GM10248 (cell line): ENCODE measurements at places on chromosomes 11 and 22.
A peak's percentile ranks its signal among the peaks of the same experiment; 100 is the strongest.

GRCh38 chr22:16953206-16954059 is 54.6 kb downstream of the GAB4 start:
- DNase-seq = no peak

- no peak for DNase-seq
Observed at GRCh38 chr11:84193706-84194105, 907.5 kb upstream of the CCDC90B start.

GRCh38 chr11:128894685-128895084 is 3.5 kb downstream of the KCNJ5 start:
- no peak for DNase-seq

GRCh38 chr22:40534379-40535188 is 101.9 kb downstream of the MRTFA start:
- DNase-seq = no peak

DNA sequence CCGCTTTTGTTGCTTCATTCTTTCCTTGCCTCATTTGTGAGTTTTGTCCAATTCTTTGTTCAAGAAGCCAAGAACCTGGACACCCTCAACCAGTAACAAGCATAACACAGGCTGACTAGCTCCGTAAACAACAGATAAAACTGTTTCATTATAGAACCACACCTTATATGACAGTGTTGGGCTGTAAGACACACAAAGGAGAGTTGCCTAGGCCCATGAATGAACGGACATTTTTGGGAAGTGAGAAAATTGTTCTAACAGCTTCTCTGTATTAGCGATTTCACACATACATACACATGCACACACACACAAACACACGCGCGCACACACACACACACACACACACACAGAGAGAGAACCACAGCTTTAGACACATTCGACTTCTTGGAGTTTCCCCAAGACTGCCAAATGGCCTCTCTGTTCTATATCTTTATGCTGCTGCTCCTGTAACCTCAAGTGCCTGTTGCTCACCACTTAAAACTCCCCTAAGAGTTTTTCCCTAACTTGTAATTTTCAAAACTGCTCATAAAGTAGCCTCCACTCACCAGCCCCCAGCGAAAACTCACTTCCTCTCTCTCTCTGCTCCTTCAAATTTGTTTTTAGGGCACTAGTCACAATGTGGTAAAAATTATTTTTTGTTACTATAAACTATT is 35.9 kb downstream of the CTSC start:
- DNase-seq = peak; percentile 35

DNA sequence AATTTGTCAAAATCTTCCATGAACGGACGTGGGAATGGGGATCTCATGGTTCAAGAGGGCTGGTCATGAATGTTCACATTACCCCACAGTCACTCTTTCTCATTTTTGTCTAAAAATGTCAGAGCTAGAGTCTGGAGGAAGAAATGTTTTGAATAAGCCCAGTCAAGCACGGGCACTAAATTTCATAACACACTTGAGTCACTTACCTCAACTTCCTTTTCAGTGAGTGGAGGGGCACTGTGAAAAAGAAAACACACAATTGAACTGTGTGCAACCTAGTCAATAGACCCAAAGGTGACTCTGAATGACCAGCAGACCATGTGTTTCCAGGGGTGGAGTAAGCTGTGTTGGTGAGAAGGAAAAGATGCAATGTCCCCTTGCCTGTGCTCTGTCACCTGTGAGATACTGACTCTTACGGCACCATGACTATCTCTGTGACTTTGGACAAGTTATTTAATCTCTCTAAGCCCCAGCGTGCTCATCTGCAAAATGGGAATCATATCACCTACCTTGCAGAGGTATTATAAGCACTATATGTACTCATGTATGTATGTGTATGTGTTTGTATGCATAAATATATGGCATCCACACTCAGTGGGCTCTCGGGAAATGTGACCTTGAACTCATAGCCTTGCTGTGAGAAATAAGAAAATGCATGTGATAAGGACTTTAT is 38.2 kb upstream of the LYVE1 start:
- DNase-seq = peak; percentile 33

DNA sequence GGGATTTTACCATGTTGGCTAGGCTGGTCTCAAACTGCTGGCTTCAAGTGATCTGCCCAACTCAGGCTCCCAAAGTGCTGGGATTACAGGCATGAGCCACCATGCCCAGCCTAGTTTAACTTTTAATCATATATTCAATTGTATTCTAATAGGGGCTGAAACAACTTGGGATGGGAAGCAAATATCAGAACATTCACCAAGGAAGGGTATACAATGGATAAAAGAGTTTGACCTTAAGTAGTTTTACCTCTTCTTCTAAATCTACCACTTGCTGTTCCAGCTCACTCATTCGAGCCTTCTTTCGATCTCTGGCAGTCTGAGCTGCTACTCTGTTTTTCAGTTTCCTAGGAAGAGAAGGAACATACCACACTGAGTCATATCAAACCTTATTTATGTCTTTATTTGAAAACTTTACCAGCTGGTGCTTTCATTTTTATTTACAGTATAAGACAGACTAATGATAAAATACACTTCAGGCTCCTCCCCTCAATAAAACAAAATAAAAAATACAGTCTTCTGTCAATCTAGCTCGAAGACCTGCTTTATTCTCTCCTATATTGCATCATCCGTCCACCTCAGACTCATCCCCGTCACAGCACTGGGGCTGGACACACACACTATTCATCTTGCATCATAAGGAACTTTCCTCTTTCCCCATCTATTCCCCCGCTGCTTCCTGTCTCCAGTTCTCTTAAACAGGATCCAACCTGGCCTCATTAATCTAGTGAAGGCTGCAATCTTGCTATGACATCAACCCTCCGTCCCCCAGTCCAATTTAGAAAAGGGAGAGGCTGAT is 1.4 kb downstream of the XBP1 start:
- DNase-seq = no peak

DNA sequence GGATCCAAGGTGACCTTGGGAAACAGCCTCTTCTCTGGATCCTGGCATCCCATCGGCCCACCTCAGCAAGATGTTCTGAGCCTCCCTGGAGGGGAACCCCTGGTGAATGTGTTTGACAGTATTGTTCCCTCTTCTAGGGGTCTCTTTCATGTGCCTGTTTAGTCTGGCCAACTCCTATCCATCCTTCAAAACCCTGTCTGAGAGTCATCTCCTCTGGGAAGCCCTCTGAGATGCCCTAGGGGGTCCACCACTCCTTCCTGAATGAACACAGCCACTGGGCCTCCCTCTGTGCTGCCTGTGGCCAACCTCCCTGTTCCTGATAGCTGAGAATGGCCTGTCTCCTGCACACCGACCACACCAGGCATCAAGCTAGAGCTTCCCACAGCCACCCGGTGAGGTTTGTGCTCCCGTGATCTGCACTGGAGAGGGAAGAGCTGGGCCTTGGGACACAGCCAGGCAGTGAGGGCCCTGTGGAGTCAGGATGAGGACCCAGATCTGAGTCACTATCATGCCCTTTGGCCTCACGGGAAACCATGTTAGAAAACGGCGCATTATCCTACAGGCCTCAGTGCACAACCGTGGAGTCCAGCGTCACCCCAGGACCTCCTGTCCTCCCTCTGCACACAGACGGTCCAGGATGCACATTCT is 8.8 kb downstream of the WNT7B start:
- no peak for DNase-seq

DNA sequence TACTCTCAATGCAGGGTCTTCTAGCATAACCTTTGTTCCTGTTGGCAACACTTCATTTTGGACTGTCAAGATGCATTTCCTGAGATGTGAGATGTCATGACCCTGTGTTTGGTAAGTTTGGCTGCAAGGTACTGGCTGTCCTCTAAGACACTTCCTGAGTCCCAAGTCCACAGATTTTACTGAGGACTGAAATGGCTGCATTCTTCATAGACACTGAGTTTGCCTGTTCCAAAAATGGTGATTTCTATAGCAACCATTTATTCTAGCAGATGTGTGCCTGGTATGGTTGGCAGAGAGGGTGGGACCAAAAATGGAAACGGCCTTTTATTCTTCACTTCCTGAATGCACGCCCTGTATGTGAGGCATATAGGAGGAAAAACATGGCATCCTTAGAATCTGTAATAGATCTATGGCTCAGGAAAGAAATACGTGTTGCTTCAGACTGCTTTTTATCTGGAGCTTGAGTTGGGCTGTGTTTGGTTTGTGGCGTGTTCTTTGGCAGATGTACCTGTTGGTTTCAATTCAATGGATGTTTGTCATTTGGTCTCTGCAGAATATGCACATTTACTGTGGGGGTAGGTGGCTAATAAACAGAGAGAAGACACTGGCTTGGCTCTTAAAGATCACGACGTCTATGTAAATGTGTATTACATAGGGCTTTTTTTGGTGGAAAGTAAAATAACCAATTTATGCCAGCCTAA is 62.4 kb downstream of the ZBTB16 start:
- no peak for DNase-seq

DNA sequence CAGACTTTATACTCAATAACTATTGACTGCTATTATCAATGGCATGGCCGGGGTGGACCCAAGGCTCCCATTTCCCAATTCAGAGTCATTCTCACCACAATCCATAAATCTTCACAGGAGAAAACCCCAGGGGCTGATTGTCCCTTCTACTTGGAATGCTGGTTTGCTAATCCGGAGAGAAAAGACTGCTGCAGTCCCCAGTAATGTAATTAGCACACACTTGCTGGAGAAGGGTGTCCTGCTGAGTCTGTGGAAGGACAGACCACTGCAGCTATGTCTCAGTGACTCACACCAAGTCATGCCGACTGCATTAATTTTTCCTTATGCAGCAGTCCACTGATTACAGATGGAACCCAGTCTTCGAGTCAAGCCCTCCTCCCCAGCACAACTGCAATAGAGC is 5.9 kb upstream of the ETS1 start:
- DNase-seq = no peak

DNA sequence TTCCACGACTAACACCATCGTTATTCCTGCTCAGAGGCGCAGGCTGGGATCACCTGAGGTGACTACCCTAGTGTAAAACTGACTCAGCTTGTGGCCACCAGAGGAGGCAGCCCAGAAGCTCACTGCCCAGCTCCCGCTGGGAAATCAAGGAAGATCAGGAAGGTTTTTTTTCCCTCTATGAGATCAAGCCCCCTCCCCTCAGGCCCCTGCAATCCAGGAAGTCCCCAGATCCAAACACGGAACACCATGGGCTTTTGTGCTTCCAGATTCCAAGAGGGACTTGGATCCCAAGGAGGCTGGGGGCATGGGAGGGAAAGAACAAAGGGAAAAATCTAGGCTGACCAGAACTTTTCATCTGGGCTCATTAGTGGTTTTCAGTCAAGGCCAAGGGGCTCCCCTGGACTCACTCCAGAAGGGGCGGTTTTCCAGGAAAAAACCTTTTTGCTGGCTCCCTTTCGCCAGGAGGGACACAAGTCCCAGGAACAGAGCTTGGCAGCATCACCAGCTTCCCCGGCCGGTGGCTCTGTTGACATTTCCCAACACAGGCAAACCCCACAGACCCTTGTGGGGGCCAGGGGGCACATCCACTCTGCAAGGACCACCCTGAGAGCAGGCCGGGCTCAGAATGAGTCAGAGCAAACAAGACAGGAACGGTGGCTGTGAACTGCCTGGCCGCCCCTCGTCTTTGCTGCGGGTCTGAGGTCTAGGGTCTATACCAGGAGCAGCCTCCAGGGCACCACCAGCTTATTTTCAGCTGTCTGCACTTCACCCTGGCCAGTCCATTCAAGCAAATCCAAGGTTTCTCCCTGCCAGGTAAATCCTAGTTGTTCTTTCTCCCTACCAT is 36.8 kb downstream of the MYH9 start:
- no peak for DNase-seq

- DNase-seq = no peak
Observed at GRCh38 chr11:44065161-44065661, 859 bp upstream of the ACCS start.

- DNase-seq = peak; percentile 80
Observed at GRCh38 chr11:9015677-9016076, 11.9 kb upstream of the NRIP3 start.

DNA sequence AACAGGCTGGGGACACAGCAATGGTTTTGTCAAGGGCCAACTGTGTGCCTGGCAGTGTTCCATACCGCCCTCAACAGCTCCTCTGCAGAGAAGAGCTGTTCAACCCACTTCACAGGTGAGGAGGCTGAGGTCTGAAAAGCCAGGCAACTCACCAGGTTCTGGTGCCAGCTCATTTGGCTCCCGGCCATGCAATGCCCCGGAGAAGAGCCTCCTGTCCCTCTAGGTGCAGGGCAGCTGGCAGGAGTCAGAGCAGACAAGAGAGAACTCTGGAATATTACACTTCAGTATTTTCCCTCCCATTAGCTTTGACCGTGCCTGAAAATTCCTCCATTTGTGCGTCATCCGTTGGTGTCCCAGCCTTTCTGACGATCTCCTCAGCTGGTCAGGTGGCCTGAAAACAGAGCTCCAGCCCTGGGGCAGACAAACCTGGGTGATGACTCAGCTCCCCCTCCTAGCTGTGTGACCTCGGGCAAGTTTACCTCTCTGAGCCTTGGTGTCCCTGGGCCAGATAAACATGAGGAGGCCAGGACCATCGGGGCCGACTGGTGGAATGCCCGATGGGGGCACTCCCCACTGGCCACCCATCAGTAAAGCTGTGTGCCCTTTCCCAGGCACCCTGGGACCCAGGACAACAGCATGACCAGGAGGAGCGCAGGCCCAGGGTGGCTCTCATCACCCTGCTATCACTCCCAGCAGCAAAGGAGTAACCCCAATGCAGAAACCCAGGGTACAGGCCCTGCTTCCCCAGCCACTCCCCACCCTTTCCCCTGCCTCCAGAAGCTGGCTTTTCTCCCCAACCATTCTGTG is 9.6 kb upstream of the C1QTNF6 start:
- DNase-seq = no peak

GRCh38 chr11:17012712-17013547 is 1.3 kb downstream of the PLEKHA7 start:
- no peak for DNase-seq

DNA sequence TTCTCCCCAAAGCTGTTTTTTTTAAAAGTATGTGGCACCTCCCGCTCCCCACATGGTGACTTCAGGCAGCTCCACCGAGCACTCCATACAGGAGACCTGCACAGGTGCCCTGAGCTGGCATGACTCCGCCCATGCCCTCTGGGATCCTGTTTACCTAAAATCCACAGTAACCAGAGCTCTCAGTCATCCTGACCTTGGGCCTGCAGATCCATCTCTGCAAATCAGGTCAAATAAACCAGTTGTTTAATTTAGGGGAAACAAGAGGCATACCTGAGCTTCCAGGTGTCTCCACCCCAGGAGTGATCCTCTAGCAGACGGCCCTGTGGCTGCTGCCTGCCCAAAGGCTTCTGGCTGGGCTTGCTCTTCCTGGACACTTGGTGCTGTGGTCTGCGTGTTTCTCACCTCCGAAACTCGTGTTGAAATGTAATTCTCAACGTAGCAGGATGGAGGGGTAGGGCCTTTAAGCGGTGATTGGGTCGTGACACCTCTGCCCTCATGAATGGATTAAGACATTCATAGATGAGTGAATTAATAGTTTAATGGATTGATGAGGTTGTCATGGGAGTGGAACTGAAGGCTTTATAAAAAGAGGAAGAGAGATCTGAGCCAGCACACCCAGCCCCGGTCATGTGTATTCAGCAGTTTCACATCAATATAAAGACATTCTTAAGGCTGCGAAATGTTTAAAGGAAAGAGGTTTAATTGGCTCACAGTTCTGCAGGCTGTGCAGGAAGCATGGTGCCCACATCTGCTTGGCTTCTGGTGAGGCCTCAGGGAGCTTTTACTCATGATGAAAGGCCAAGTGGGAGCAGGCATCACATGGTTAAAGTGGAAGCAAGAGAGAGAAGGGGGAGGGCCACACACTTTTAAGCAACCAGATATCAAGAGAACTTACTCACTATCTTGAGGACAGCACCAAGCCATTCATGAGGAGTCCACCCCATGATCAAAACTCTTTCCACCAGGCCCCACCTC is 34.1 kb downstream of the LINC01488 start:
- no peak for DNase-seq
